ENCODE measurements at places on chromosomes 7 and 10. TPM values are rescaled to one million over a fixed set of nuclear protein-coding genes. Genes with fewer than 3 reads are reported as not detected.

GRCh38 chr7:74294191-74294998 lies 5.2 kb downstream of the CLIP2 start:
- no peak for DNase-seq
- H3K27ac ChIP-seq = peak overlapping the region; percentile 61
- H3K4me3 ChIP-seq = no peak overlapping the region

Gene HPS1
- total RNA-seq = 52.1 TPM

Gene CYP2C9
- 0.34 TPM for total RNA-seq

Gene PLCE1
- total RNA-seq = 14.1 TPM

Gene TMEM225B
- 1.4 TPM for total RNA-seq

Gene OR6B1
- total RNA-seq = not detected

Data from progenitor cell of endocrine pancreas (in vitro differentiated cells).